ENCODE measurements at places on chromosomes 3 and 15.
A peak's percentile ranks its signal among the peaks of the same experiment; 100 is the strongest.

- DNase-seq, result peak; percentile 13
Measured at GRCh38 chr15:57376696-57377477, 582 bp downstream of the CGNL1 start.

GRCh38 chr3:114846779-114847178 lies 300.3 kb downstream of the ZBTB20 start:
- no peak for DNase-seq

GRCh38 chr3:112355307-112355687 lies 22.3 kb downstream of the CD200 start:
- no peak for DNase-seq

- DNase-seq, result no peak
Measured at GRCh38 chr3:169848741-169849140, 21.0 kb downstream of the LRRC31 start.

DNA sequence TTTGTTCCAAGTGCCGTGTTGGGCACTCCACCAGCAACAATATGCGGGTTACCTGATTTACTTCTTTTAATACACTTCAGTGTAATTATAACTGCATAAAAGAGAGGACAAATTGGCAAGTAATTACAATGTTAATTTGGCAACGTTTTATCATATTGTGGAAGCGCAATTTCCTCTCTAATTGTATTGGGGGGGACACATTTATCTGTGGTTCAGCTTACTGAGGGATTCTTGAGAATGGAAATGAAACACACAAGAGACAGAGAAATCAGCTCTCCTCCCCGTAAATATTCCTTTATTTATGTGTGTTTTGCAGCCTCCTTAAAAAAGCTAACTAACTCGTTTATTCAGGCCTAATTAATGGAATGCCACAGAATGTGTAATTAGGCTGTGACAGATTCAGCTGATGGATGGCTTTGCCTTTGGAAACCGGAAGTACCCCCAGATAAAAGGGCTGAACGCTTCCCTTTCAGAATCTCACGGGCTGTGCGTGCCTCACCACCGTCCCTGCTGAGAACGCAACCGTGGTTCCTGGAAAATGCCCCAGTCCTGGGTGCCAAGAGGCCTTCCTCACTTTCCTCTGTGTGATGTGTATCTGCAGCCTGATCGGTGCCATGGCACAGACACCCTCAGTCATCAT lies 247.1 kb upstream of the ST8SIA2 start:
- no peak for DNase-seq

GRCh38 chr3:111882799-111883198 lies 23.7 kb downstream of the PHLDB2 start:
- DNase-seq, result no peak

All from HEK293T (cell line).